GM12892 (cell line): ENCODE measurements at places on chromosomes 11 and 22.

DNA sequence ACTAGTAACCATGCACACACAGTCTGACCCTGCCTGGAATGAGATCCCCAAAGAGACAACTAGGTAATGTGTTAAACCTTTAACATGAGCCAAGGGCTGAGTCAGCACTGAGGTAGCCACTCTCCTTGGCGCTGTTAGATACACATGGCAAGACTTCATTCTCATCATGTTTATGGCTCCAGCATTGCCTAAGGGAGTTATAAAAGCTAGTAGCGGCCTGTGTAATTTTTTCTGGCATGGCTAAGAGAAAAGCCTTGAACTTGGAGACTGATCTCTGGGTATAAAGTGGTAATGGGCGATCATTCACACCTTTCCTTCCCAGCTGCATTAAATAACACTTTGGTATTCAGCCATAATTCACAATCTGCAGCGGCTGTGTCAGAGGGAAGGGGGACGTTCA, 779.7 kb upstream of the LRRC4C start:
- DNase-seq: no peak

- DNase-seq: no peak
These were observed 13.7 kb downstream of the MUC5B start for GRCh38 chr11:1236316-1237127.

DNA sequence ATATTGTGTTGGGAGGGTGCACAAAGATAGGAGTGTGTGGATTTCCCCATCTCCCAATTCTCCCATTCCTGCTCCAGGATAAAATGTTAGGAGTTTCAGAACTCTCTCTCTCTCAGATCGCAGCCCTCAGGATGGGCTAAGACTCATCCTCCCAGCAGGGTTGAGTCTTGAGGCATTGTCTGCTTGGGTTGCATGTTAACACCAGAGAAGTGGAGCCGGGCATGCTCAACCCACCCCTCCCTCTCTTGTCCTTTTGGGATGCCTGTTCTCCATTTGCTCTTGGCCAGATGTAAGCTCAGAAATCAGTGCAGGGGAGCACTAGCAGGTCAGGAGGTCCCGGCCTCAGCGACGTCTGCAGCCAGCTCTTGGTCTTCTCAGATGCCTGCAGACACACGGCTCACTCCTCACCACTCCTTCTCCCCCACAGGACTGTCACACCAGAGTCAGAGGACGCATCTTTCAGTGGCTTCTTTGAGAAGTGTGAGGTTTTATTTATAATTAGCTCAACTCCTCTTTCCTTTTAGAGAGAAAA, 1456.5 kb downstream of the TBC1D22A start:
- no peak for DNase-seq

GRCh38 chr22:24518771-24519485, 23.8 kb downstream of the UPB1 start:
- no peak for DNase-seq

- DNase-seq: no peak
These were observed 14.9 kb downstream of the GAS2 start for GRCh38 chr11:22681281-22681812.

DNA sequence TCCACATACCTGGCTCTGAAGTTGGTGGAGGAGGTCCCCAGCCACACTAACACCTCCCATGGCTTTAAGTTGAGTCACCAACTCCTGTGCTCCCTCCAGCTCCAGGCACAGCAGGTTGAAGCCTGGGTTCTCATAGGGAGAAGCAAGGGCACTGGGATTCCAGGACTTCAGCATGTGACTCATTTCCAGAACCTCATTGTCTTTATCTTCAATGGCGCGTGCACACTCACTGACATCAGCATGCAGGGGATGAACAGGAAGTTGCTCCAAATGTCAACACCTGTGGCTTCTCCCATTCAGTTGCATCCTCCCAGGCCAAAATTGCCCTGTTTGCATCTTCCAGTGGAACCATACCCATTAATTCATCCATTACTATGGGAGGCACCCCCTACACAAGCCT, 5.8 kb upstream of the UBQLNL start:
- DNase-seq: no peak

GRCh38 chr22:37752189-37753087, 55.3 kb upstream of the GCAT start:
- DNase-seq: no peak

DNA sequence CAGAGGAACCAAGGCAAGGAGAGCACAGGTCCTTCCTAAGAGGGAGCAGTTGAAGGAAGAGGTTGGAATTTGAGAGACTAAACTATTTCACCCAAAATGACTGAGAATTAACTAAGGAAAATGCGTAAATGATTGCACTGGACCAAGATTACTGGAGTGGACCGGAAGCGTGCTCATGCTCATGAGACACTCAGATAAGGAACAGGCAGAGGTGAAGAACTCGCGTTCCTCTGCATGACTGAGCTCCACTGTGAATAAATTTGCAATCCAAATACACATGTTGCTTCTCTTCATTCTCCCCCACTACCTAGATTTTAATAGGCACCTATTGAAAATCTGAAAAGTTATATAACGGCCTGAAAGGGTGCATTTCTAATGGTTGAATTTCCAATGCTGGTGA, 207.0 kb downstream of the KIRREL3 start:
- DNase-seq: no peak

DNA sequence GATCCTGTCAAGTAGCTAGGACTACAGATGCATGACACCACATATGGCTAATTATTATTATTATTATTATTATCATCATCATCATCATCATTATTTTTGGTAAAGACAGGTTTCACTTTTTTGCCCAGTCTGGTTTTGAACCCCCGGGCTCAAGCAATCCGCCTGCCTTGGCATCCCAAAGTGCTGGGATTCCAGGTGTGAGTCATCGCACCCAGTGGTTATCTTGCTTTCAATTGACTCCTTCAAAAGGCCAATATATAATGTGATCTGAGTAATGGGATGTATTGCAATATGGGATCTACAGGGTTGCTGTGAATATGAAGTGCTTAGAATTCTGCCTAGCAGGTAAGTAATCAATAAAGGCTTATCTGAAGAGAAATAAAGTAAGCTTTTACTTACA, 221.2 kb downstream of the SBF2 start:
- DNase-seq: no peak

DNA sequence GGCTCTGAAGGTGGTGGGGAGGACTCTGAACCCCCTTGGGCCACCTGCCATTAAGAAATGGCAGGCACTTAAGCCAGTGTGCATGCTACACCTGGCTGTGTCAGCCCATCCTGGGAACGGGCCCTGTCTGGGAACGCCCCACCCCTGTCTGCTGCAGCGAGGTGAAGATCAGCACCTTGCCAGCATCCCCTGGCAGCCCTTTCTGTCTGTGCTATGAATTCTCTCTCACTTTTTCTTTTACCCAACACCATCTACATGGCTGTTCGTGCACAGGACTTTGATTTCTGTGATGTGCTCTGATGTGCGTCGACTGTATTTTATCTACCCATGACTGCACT, 452.9 kb upstream of the B3GAT1 start:
- no peak for DNase-seq

GRCh38 chr22:35418731-35419130, 18.8 kb downstream of the MCM5 start:
- no peak for DNase-seq

- DNase-seq: peak; percentile 47
These were observed 120.5 kb upstream of the RASSF10 start for GRCh38 chr11:12888525-12889158.

DNA sequence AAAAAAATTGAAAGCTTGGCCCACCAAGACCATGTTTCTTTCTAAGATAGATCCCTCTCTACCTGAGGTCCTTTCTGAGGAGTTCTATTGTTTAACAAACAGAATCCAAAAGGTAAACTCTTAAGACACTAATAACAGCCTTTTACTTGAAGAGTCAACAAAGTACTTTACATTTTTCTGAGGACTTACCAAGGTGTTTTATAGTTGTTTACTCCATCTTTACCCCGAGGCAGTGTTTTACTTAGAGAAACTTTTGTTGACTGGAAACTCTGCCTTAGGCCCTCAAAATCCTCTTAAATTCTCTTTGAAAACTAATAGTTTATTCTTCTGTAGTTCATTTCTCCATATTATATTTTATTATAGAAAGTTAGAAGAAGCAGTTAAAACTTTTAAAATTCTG, 49.7 kb upstream of the NOX4 start:
- no peak for DNase-seq

DNA sequence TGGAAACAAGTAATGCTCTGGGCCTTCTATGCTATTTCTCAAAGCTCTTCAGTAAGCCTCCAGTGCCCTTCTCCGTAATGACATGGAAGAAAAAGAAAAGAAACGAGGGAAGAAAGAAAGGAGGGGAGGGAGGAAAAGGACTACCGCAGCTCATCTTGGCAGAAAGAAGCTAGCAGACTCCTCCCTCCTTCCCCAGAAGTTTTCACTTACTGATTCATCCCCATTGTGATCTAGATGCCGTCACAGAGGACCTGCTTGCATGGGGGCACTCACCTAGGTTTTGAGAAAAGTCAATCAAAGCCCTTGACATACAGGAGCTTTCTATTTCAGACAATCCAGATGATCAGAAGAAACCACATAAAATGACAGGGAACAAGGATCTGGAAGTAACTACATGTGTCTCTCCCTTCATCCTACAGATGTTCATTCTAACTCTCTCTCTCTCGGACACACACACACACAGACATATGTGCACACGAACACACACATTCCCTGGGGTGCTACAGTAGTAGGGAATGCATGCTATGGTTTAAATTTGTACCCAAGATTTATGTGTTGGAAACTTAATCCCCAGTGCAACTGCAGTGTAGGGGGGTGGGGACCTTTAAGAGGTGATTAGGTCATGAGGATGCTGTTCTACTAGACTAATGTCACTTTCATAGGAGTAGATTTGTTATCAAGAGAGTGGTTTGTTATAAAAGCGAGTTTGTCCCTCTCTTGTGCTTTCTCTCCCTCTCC, 37.6 kb upstream of the RCN1 start:
- DNase-seq: no peak

- no peak for DNase-seq
These were observed 39.1 kb downstream of the B3GAT1 start for GRCh38 chr11:134372961-134373360.

DNA sequence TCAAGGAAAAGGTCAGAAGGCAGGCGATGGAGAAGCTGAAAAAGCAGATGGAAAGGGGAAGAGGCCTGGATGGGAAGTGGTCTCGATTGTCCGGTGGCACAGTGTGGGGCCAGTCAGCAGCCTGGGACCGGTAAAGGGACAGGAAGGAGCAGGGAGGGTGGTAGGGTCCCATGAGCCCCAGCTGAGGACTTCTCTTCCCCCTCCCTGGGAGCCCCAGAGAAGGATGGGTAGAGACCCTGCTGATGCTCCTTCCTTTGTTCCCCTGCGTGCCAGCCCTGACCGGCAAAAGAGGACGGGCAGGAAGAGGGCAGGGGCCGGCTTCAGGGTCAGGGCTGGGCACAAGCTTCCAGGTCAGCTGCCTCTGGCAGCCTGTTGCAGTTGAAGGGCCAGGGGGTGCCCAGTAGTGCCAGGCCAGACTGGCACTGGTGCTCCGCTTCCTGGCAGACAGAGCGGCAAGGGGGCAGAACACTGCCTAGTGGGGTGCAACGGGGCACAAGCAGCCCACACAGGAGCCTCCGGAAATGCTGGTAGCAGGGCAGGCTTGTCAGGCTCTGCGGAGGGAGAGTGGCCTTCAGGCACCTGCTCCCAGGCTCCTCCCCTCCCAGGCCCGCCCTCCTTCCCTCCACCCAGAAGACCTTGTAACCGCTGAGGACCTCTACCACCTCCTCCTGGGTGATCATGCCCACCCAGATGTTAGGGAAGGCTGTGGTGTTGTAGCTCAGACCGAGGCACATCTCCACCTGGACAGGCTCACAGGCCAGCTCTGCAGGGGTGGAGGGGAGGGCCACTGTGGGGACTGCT, 739 bp upstream of the C1QTNF5 start:
- no peak for DNase-seq

DNA sequence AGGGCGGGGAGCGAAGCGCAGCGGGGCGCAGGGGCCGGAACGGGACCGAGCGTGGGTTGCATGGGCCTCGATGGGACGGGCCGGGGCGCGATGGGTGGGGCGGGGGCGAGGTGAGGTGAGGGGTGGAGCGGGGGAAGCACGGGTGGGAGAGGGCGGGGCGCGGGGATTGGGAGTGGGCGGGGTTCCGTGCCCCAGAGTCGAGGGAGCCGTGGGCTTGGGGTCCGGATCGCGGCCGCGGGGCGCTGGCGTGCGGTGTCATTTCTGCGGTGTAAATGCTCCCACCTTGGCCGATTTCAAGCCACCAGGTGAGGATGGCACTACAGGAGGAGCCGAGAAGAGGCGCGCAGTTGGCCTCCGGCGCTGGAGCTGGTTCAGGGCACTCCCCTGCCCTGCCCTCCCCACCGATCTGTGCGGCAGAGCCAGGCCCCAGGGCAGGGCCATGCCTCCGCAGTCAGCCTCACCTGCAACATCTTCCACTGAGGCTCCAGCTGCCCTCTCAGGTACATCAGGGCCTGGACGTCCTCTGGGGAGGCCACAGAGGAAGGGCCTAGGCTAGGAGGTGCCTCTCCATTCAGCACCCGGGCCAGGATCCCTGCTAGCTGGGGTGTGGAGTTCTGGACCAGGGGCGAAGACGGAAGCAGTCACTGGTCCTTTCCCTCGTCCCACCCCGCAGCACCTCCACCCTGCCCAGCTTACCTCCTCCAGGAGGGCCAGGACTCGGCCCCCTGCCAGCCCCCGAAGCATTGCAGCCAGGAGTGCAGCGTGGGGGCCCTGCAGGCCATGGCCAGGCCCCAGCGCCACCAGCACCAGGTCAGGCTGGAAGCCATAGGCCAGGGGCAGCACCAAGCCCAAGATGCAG, 620 bp upstream of the TUBGCP6 start:
- DNase-seq: no peak

- DNase-seq: no peak
These were observed 66.1 kb downstream of the PANX1 start for GRCh38 chr11:94194712-94195111.

- DNase-seq: no peak
These were observed 449 bp upstream of the TOM1 start for GRCh38 chr22:35299217-35299672.

GRCh38 chr11:57777969-57778317, 16.3 kb downstream of the CTNND1 start:
- DNase-seq: no peak

DNA sequence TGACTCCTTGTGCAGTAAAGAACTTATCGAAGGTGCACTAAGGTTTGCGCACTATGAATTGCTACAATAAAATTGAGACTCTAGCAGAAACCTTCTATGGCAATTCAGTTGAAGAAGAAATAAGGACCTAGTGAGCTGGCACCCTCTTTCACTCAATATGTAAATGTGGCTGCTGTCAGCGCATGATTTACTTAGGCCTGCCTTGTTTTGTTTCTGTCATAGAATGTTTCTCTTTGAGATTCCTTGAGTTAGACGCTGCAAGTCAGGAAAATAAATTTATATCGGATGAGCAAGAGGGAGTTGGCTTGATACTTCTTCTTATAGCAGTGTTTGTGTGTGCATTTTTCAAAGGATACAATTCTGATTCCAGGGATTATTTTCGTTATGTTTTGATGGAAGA, 322.1 kb downstream of the BLID start:
- DNase-seq: no peak

DNA sequence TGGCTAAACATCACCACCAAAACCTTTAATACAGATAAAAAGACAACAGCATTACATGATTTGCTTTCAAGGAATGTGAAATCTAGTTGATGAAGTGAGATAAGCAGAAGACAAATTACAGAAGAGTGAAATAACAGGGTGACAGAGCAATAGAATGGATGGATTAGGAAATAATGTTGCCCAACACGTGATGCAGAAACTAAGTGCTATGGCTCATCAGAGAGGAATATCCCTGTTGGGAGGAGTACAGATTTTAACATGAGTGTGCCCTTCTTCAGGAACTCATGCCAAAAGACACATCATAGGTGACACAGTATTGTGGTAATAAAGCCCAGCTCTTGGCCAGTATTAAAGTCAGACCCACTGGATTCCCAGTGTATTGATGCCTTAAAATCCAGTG, 176.6 kb upstream of the RAG2 start:
- DNase-seq: no peak

GRCh38 chr22:37326726-37327125, 44.4 kb downstream of the CYTH4 start:
- DNase-seq: no peak
